ENCODE measurements at places on chromosomes 4 and X.

DNA sequence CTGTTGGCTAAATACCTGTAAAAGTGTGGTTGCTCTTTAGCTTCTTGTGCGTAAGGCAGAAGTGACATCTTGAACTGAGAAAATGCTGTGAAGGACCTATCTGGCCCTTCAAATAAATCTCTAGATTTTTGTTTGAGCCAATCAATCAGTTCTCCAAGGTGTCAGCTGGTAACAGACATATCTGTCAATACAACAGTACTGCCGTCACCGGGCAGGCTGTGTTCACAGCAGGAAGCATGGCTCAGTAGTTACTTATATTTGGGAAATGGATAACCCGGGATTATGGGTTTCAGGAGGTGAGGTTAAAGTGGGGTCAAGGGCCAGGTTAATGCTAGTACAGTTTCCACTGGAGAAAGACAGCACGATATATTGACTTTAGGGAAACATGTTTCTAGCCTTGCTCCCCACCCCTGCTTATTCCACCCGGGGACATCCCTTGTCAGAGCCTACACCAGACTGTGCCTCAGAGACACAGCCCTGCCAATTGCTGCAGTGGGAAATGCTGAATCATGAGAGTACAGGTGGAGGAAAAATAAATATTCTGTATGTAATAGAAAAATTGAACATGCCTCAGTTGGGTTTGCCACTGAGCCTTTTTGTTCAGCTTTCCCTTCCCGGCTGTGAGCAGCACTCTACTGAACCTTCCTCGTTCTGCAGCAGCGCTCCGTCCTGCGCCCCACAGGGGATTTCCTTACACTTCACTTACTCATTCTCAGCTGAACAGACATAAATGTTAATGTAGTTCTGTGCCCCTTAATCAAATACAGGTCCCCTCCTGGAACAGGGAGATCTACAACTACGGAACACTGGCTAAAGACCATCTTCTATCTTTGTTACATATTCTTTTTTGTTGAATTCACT is 121.1 kb downstream of the MGST2 start:
- DNase-seq = no peak

DNA sequence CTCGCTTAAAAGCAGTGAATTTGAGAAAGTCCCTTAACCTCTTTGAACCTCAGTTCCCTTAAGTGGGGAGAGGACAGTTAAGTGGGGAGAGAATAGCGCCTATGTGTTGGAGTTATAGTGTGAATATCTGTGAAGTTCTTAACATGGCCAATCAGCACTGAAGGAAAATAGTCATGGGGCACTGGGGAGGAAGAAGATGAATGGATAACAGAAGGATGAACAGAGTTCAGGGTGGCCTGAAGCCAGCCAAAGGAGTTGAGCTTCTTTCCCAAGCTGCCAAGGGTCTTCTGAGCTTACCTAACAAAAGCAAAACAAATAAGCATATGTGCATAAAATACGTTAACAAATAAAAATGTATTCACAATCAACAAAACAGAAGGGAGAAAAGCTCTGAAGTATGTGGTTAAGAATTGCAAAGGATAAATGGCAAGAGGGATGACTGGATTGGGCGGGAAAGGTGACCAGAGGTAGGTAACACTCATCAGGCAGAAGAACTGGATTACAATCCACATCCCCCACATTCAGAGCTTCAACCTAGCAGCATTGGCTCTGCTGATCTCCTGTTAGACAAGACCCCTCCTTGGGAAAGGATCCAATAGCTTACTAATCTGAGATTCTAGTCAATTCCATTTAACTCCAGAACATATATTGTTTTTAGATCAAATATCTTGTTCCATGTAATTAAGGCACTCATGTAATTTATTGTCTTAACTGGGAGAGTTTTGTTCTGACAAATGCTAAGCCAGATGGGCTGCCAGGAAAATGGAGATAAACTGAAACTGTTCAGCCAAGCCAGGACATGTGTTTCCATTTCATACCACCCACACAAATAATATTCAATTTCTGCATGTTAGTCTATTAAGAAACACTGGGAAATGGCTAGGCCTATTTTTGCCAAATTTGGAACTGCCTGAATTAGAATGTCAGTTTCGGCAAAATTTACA is 221.2 kb downstream of the LDB2 start:
- no peak for DNase-seq

DNA sequence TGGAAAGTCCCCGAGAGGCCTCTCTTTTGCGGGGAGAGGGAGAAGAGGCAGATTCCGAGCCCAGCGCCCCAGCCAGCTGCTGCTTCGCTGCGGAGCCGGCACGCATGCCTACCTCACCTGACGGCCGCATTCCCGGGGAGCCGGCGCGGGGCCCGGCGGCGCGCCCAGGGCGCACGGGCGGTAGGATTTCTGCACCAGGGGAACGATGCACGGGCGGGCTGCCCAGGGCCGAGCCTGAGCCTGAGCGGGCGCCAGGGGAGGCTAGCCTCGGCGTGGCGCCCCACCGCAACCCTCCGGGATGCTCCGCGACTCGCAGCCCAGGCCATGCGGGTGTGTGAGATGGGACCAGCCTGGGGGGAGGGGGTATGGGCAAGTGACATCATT is 81.3 kb upstream of the SCML1 start:
- no peak for DNase-seq

- no peak for DNase-seq
Measured at GRCh38 chr4:107391630-107392028, 328.4 kb downstream of the PAPSS1 start.

- no peak for DNase-seq
Measured at GRCh38 chrX:69262036-69262936, 97.0 kb upstream of the PJA1 start.

DNA sequence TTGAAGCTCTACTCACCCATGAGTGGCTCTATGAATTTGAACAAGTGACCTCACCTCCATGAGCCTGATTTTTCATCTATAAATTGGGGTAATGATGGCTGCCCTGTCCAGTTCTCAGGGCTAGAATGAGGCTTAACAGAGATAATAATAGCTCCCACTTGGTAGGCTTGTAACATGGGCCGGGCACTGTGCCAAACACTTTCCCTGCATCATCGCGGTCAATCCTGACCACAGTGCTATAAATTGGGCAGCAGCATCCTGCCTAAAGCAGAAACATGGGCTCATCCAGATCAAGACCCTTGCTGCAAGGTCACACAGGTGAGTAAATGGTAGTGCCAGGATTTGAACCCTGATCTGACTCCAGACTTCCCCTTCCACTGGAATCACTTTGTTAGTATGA is 12.8 kb downstream of the APLN start:
- no peak for DNase-seq

DNA sequence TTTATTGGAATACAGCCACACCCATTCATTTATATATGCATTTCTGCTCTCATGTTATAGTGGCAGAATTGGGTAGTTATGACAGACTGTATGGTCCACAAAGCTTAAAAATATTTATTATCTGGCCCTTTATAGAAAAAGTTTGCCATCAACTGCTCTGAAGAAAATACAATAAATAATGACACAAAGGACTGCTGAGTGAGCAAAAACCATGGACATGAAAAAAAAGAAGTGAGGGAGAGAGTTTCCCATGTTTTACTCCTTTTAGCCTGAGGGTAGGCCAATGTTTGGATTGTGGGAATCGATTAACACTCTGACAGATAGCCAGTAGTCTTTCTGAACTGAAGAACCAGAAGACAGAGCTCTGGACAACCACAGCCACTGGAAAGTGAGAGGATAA is 149.2 kb downstream of the CHRDL1 start:
- DNase-seq = no peak

DNA sequence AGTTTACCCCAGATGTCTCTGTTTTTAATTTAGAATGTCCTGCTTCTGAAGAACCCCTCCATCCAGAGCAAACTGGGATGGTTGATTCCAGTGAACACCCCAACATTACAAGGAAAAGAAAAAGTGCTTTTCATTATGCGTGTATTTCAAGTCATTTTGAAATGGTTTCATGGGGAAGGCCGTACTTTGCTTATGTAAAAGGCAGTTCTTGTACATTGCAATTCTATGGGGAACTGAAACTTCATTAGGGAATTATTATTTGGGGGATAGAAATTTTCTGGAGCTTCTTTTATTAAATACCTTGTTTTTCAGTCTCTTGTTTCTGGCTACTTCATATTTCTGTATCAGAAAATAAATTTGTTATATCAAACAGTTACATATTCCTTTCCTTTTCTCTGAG is 96.9 kb upstream of the ZNF518B start:
- DNase-seq = no peak

- DNase-seq = no peak
Measured at GRCh38 chr4:148951346-148951745, 509.1 kb upstream of the NR3C2 start.
